ENCODE measurements at places on chromosomes 3 and 15.
A peak's percentile ranks its signal among the peaks of the same experiment; 100 is the strongest.

DNA sequence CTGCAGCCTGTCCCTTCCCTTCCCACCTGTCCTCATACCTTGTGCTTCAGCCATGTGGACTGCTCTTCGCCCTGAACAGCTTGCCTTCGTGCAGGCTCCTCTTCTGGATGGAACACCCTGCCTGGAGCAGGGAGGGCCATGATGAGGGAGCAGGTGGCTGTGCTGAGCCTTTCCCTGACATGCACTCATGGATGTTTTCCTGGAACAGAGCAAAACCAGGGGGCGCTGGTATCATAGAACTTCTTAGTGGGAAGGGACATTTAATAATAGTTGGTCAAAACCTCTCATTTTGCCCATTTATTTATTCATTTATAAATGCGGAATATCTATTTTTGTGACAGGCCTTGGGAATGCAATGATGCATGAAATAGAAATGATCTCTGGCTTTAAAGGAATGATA lies 149.3 kb downstream of the CACNA1D start:
- no peak for DNase-seq

DNA sequence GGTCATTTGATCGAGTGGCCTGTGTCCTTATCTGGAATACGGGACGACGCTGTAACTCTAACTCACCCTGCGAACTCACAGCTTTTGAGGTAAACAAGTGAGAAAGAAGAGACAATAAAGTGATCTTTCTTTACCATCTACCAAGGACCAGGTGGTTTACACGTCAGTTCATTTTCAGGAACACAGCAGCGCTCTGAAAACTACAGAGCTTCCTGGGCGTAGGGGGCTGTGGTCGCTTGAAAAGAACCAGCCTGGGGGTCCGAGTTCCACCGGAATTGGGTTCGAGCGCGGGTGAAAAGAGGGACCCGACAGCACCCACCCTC lies 357 bp downstream of the KIAA1143 start:
- no peak for DNase-seq

DNA sequence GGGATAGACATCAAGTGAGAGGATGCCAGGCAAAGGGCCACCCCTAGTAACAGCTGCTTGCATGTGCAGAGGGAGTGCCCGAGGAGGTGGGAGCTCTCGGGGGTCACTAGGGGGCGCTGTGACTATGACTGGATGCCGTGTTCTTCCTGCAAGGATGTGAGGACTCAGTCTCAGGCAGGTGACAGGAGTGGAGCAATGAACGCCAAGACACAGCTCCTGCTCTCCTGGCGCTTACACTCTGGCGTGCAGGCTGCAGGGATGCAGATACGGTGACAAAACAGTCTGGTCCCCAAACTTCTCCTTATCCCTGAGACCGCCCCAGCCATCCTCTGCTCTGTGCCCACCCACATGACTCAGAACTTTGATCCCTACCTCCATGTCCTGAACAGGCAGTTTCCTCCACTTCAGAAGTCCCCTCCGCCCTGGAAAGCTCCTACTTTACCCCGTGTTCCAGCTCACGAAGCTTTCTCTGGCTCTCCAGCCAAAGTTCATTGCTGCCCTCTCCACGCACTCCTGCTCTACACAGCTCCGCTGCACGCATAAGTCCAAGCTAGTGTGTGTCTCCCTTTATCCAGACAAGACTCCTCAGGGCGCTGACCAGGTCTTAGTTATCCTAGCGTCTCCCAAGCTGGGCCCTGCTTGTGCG lies 14.7 kb downstream of the RHOV start:
- peak; percentile 79 for DNase-seq

DNA sequence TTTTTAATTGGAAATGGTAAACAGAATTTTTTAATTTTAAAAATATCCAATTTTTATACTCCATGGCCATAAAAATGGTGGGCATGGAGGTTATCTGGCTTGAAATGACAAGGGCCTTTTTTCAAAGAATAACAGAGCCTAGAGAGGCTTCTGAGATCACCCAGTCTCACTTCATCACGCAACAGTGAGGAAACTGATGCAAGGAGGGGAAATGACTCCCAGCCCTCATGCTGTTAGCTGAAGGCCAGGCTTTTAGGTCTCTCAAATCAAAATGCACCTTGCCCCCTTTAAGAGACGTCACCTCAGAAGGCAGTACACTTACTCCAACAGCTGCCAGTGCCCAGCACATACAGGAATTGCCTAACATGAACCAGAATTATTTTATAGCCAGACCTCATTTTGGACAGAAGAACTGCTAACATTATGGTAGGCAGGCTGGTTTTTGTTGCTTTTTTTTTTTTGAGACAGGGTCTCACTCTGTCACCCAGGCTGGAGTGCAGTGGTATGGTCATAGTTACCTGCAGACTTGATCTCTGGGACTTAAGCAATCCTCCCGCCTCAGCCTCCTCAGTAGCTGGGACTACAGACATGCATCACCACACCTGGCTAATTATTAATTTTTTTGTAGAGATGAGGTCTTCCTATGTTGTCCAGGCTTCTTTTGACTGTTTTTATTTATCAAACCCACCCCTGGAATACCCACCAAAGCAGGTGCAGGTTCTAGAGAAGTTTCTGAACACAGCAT lies 9.1 kb downstream of the RAB43 start:
- no peak for DNase-seq

DNA sequence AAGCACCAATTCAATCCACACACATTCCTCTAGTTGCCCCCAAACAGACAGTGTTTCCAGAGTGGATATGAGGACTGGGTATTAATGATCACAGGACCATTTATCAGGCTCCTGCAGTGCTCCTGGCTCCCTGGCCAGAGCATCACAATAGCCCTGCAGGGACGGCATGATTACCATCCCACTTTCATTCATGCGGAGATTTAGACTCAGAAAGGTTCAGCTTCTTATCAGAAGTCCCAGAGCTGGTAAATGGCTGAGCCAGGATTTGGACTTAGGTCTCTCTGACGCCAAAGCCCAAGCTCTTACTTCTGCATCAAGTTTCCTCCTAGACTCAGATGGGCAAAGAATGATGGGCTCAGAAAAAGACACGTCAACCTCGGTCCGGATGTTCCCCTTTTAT lies 2.9 kb upstream of the EPHB3 start:
- DNase-seq, result no peak

- no peak for DNase-seq
Observed at GRCh38 chr15:83850501-83851245, 196.8 kb downstream of the ADAMTSL3 start.

DNA sequence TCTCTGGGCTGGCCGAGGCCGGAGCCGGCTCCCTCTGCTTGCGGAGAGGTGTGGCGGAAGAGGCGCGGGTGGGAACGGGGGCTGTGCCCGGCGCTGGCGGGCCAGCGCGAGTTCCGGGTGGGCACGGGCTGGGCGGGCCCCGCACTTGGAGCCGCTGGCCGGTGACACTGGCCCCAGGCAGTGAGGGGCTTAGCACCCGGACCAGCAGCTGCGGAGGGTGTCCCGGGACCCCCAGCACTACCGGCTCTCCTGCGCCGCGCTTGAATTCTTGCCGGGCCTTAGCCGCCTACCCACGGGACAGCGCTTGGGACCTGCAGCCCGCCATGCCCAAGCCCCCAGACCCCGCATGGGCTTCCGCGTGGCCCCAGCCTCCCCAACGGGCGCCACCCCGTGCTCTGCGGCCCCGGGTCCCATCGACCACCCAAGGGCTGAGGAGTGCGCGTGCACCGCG lies 736.3 kb upstream of the ARRDC4 start:
- no peak for DNase-seq

DNA sequence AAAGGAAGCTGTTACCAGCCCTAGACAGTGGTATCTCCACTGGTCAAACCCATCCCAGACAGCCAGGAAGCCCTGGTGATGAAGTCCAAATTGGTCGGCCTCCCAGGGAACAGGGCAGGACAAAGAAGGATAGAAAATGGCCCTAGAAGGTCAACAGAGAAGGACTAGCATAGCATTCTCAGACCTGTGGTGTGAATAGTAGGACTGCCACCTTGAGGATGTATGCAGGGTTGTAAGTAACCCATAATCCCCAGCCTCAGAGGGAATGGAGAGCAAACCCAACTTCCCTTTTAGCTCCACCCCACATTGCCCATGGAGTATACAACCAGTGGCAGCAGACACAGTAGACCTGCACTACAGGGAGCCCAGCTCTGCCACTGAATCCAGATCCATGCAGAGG lies 68.6 kb upstream of the EIF1B start:
- no peak for DNase-seq

GRCh38 chr3:151443583-151443982 lies 17.3 kb downstream of the IGSF10 start:
- DNase-seq, result no peak

DNA sequence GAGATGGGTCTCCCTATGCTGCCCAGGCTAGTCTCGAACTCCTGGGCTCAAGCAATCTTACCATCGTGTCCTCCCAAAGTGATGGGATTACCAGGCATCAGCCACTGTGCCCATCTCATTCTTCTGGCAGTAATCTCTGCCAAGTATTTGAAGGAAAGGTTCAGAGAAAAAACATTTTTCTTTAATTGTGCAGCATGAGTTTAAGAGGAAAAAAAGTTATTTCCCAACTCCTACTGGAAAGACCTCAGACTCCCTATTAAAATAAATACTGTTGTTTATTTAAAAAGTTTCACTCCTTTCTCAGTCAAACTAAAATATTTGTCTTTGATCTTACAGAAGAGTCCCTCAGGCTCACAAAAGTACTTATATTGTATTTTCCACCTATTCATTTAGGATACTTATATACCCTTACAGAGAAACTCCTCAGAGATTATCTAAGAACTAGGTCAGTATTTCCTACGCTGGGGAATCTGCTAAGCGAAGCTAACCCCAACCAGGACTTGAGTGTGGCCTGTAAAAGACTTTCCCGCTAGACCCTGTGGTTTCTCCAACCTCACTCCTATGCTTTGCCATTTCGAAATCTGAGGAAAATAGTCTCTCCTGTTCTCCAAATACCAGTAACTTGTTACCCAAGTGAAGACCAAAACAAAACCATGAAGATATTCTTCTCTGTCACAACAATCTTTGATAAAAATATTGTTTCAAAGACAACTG lies 28.7 kb downstream of the WWTR1 start:
- DNase-seq, result no peak

DNA sequence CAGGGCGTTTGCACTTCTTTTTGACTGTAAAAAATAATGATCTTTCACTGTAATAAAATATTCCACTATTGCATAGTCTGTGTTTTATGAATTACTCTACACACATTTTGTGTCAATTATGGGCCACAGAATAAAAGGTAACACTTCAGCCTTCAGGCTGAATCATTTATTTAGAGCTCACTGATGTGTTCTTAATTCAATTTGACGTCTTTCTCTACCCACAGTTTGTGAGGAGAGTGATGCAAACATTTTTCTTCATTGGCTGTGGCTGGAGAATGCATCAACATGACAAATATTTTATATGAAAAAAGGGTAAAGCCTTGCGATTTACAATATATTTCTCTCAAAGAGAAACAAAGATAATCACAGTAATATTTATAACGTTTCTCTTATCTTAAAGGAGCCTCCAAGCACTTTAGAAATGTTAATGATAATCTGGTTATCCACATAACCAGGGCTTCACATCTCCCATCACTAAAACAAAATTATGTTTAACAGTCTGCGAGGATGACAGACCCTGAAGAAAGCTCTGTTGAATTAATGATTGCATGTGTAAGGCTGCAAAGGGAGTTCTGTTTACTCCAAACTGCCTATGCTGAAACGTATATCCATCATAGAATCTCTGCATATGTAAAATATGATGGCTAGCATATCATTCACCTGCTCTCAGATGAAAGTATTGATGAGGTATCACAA lies 951.3 kb downstream of the ZPLD1 start:
- DNase-seq, result no peak

DNA sequence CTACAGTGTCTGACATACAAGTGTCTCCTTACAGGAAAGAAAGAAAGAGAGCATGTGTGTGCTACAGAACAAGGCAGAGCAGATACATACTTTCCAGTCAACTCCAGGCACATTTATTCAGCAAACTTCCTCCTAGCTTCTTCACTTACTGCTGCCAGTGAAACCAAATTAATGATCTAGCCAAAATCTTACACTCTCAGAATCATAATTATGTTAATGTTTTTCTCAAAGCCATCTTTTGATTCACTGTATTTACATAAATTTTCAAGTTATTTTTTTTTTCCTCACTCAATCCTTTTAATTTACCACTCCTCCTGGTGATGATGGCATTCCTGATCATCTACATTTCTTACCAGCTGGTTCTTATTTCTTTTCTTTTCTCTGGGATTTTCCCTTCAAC lies 326.7 kb downstream of the IGSF11 start:
- no peak for DNase-seq

DNA sequence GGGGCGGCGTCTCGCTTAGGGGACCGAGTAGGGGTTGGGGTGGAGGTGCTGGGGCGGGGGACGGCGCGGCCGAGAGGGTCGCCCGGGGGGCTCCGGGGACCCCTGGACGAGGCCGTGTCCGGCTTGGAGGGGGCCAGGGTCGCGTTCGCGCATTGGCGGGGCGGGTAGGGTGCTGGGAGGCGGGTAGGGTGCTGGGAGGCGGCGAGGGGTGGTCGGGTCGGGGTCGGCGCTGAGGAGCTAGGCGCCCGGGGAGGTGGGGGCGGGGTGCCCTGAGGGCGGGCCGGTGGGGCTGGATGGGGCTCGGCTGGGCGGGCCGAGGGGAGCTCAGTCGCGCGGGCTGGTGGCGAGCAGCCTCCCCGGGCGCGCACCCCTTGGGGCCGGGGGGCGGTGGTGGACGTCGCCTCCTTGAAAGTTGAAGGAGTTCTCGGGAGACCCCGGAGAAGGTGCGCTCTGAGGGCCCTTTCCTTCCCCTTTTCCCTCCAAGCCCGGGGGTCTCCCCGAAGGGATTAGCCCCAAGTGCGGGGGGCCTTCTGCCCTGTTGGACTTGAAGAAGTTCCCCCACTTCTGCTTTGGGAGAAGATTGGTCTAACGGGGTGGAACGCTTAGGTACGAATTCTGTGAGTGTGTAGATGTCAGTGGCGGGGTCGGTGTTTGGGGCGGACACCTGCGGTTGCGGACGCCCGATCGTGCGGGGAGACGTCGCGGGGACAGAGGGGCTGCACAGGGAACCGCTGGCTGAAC lies 543 bp downstream of the MEF2A start:
- DNase-seq, result no peak

- no peak for DNase-seq
Observed at GRCh38 chr3:54628888-54629441, 298.9 kb downstream of the LRTM1 start.

GRCh38 chr15:91022832-91023129 lies 387 bp upstream of the VPS33B start:
- no peak for DNase-seq

- DNase-seq, result no peak
Observed at GRCh38 chr3:125087768-125088391, 32.1 kb upstream of the HEG1 start.

DNA sequence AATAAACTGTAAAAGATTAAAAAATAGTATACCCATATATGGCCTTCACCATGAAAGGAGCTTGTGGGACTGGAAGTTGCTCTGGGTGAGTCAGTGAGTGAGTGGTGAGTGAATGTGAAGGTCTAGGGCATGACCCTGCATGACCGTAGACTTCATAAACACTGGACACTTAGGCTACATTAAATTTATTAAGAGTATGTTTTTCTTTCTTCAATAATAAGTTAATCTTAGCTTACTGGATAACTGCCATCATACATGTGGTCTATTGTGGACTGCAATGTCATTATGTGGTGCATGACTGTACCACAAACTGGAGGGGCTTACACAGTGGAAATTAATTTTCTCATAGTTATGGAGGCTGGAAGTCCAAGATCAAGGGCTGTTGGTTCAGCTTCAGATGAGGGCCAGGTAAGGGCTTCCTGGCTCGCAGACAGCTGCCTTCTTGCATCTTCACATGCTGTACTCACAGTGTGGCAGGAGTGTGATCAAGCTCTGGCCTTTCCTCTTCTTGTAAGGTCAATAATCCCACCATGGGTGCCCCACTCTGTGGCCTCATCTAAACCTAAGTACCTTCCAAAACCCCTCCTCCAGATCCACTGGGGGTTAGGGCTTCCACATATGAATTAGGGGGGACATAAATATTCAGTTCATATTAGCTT lies 40.8 kb upstream of the PRR23E start:
- DNase-seq, result no peak

Measured in activated T-cell treated with anti-CD3 and anti-CD28 coated beads for 4 hours (primary cell).